T-helper 1 cell (primary cell): ENCODE measurements at places on chromosomes 6 and 20.

GRCh38 chr6:14573267-14573666 is 455.7 kb downstream of the CD83 start:
- no peak for DNase-seq

DNA sequence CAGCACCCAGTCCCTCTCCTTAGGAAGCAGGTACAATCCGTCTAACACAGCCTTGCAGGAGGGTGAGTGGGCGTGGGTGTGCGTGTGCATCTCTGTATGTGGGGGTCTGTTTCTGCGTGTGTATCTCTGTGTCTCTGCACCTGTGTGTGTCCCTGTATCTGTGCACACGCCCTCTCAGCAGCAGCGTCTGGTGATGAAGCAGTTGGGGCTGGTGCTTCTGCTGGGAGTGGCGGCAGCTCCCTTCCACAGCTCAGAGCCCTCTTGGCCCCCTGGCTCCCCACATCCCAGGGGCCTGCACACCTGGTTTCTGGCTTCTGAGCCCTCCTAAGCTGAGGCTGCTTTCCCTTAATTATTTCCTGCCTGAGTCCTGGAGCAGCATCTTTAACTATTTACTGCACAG is 49.5 kb upstream of the CCDC167 start:
- no peak for DNase-seq

GRCh38 chr6:143339223-143339622 is 111.3 kb downstream of the ADAT2 start:
- DNase-seq: no peak

DNA sequence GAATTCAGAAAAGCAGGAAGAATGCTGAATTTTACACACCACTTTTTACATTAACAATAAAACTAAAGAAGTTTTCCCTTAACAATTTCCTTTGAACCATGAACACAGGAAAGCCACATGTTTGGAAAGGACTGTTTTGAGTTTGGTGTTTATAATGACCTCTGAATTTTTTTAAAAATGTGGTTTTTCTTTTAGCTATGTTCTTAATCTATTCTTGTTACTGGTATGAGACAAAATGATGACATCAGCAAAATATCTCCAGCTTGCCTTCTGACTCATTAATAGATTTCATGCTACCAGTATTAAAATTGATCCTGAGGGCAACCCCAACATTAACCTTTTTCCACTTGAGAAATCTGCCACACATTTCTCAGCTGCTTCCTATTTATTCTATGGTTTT is 217.5 kb upstream of the THEMIS start:
- DNase-seq: no peak

GRCh38 chr6:94511502-94512088 is 1065.7 kb upstream of the MANEA start:
- DNase-seq: no peak

GRCh38 chr20:53080969-53081871 is 109.1 kb downstream of the TSHZ2 start:
- no peak for DNase-seq

- DNase-seq: no peak
These were observed 156.3 kb downstream of the SCML4 start for GRCh38 chr6:107667790-107668189.

DNA sequence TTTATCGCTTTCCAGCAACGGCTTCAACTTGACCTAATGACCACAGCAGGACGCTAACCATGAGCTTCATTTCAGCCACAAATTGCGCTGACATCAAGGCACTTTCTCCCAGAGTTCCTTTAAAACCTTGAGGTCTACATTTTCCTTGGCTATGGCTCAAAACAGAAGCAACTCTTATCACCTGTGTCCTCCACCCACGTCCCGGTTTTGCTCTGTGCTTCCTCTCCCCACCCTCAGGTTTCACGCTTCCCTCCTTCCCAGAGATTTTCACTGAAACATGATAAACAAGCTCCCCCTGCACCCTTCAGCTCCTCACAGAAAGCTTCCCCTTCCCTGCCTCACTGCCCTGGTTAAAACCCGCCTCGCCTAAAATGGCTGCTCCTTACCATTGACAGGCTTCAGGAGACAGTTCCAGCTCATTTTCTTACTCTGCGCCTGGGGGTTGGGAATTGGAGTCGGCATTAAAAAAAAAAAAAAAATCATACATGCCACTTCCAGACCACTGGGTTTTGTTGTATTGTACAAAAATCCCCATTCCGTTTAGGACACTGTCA is 229.5 kb downstream of the UBE3D start:
- DNase-seq: no peak

DNA sequence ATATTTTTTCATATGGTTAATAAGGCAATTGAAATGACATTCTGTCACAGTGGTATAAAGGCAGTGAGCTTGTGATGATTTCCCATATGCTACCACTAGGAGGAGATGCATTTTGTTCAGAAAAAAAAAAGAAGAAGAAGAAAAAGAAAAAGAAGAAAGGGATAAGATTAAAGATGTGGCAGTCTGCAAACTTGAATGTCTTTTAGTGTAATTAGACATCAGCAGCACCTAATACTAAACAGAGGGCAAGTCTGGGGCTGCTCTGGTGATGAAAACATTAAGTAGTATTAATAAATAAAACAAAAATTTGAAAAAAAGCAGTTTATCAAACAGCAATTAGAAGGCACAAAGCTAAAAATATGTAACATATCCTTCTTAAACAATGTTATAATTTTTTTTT is 95.4 kb upstream of the DEFB112 start:
- no peak for DNase-seq

DNA sequence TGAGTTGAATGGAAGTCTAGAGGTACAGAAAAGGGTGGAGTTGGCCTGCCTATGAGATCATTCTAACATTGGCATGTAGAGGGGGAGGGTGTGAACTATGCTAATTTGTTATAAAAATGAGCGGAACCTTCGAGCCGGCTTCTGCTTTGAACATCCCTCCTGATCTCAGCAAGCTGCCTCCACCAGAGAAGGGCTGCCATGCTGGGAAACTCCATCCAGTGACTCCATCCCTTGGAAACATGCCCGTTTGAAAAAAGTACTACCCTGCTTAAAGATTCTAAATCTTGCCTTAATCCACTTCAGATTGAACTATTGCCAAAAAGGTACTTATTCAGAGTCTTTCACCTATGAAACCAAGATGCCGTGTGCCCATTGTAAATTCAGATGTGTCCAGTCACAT is 43.6 kb upstream of the TMEM170B start:
- DNase-seq: no peak

DNA sequence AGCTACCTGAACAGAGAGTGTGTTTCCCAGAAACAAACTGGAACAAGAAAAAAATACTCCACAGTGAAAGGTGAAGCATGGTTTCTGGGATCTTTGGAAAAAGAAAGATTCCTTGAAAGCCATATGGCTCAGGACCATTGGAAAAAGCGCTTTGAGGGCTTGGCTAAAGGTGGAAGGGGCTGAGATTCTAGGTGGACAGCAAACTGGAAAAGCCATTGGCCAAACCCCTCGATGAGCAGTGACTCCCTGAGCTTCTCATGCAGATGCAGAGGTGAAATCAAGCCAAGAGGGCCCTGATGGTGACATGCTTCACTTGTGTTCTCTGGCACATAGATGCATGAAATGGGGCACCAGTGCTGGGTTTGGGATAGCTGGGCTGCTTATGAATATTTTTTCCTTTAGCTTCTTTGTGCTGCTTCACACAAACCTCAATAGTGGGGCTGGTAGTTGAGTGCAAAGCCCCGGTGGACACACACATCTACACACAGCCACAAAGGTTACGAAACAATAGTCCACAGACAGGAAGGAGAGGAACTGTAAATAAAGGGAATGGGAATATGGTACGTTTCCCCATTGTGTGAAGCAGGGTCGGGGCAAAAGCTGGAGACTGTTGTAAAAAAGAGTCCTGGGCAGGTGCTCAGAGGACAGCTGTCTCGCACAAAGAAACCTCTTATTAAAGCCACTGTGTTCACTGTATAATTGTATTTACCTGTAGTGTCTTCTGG is 117.8 kb downstream of the FOXA2 start:
- no peak for DNase-seq

GRCh38 chr6:16718356-16718755 is 42.9 kb downstream of the ATXN1 start:
- no peak for DNase-seq

GRCh38 chr20:43178080-43178479 is 11.6 kb downstream of the PTPRT start:
- no peak for DNase-seq

GRCh38 chr6:26389349-26389894 is 6.5 kb downstream of the BTN2A2 start:
- no peak for DNase-seq

DNA sequence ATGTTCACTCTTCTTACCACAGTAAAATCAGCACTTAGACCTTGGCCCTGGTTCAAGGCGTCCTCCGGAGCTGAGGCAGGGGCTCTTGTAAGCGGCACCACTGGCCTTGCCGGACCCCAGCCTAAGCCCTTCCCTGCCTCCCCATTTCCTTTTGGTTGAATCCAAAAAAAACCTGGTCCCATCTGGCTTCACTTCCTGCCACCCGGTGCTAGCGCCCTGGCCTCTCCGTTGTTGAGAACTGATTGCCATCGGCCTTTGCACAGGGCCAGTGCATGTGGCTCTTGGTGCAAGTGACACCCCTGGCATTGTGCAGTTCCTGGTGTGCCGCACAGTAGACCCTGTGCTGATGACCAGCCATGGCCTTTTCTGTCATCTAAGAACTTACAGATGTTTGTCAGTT is 19.0 kb upstream of the RBM38 start:
- no peak for DNase-seq

DNA sequence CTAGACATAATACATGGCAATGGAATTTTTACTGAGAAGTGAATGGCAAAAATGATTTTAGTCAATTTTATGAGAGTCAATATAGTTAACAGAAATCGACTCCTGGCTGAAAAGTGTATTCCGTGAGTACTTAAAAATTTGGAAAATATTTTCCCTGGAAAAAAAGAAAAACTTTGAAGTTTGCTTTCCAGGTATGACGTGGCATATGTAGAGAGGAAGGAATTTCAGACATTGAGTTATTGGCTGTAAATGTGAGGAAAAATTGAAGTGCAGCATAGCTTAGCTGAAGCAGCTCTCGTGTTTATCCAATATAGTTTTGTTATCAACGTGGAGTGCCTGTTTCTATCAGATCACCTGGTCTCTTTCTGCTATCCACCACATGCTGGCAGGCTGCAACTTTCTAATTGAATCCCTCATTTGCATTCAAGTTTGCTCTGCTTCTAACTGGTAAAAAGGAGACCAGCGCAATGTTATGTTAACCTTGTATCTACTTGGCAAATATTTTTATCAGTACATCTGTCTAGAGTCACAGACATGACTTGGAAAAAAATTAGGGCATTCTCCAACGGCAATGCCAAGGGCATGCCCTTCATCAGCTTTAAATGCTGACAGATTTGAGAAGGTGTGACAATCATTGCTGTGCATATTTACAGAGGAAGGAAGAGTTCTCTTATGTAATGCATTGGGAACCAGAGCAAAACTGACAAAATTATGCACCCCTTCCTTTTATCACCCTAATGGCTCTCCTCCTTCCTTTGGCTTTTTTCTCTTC is 1102.8 kb upstream of the FLRT3 start:
- DNase-seq: no peak

DNA sequence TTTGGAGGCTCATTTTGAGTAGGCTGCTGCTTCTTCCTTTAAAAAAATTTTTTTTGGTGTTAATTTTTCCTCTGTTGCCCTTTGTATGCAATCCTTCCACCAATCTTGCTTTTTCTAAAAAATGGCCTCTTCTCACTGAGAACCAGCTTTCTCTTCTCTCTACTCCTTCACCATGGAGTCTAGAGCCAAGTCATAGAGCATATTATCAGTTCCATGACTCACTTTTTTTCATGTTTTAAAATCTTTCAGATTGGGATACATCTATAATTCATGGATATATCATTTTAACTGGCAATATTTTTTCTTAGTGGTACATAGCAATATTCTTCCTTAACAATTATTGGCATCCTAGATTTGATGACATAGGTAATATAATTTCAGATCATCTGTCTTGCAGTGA is 62.7 kb downstream of the SLX4IP start:
- DNase-seq: no peak

GRCh38 chr6:119517428-119517827 is 167.9 kb upstream of the MAN1A1 start:
- no peak for DNase-seq

- no peak for DNase-seq
These were observed 38.7 kb downstream of the YTHDF1 start for GRCh38 chr20:63177134-63177784.

DNA sequence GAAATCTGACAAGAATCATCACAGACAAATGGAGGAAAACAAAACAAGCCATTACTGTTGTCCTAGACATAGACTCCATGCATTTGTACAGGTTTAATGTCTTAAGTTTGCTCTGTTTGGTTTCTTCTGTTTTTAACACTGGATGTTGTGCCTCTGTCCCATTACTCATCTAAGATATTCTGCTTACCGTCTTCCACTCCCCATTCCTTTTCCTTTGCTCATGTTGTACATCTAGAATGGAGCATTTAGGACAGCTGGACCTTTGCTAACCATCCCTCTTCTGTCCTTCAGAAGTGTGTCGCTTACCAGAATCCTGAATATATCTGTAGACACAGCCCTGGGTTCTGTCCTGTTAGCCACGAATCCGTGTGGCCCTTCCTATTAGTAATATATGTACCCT is 35.2 kb downstream of the RAB22A start:
- DNase-seq: no peak

GRCh38 chr6:16684896-16685554 is 76.2 kb downstream of the ATXN1 start:
- DNase-seq: peak; percentile 28

- no peak for DNase-seq
These were observed at the start of gene FUT9 for GRCh38 chr6:96015518-96016333. FUT9 (plus strand) TSS chr6:96015974; CDS start chr6:96203156, 187,182 bp downstream.

GRCh38 chr6:114816678-114817077 is 473.9 kb upstream of the HS3ST5 start:
- DNase-seq: no peak

DNA sequence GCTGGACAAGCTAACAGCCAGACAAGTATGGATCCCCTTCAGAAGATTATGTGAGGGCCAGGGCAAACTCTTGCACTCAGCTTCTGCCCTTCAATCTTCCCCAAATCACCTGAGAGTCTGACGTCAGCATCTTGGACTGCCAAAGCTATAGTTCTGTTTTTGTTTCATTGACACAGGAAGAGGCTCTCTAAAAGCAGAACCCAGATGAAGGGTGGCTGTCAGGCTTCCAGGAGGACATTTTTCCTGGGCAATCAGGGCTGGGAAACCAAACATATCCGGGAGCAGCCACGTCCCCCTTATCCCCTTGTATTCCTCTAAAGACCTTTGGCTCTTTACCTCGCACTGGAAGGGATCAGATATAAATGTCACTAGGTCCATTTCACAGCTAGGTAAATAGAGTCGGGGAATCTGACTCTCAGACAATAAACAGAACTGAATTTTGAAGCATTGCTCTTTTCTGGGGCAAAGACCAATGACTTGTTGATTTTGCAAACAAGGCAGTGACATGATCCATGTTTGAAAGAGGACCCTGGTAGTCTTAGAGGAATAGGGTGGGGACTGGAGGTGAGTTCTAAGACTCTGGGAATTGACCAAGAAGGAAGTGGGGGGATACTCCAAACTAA is 13.3 kb downstream of the MAFB start:
- DNase-seq: no peak

DNA sequence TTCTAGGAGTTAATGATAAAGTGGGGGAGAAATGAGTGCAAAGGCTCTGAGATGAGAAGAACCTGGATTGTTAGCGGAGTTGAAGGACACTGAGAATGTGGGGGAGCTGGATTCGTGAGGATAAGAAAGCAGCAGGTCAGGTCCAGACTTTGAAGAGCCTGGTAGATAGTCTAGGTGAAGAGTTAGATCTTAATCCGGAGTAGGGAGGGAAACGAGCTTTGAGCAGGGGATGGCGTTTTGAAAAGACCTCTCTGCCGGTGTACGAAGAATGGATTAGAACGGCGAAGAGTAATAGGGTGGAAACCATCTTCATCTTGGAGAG is 487 bp upstream of the PHF20 start:
- DNase-seq: no peak

- DNase-seq: peak; percentile 16
These were observed 13.0 kb downstream of the RPP21 start for GRCh38 chr6:30357678-30358540.
